ENCODE measurements at places on chromosomes 5 and 9.

- DNase-seq, result no peak
Observed at GRCh38 chr5:153569036-153569435, 78.6 kb downstream of the GRIA1 start.

GRCh38 chr9:36798350-36799065, 225.8 kb downstream of the MELK start:
- DNase-seq, result no peak

GRCh38 chr5:178174456-178174855, 12.7 kb downstream of the GMCL2 start:
- DNase-seq, result no peak

- DNase-seq, result no peak
Observed at GRCh38 chr5:113050721-113051382, 74.3 kb downstream of the DCP2 start.

DNA sequence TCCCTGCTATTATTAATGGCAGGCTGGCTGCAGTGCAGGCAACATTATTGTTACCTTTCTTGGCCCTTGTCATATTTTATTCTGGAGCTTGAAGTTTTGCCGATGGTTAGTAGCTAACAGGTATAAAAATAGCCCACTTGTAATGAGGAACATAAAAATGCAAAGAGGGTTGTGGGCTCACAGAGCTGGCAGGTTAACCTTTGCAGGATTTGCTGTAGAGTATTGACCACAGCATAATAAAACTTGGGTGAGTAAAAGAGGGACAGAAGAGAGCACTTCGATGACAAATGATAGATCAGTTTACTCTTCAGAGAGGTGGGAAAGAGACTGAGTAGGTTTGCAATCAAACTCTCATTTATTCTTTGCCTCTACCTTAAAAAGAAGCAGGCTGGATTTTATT, 49.7 kb upstream of the SGCD start:
- no peak for DNase-seq

DNA sequence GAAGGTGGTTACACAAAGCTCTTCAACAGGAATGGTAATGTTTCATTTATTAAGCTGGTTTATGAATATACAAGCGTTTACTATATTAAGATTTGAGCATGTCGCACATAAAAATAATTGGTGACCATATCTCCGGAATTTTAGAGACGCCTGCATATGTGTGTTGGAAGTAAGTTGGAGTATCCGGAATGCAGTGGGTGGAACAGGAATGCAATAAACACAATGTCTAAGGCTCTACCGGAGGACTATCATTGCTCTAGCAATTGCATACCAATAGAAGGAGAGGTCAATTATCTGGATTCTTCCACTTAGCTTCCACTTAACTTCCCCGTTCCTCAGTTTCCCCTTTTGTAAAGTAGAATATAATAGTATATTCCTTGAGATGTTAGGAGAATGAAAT, 1.1 kb upstream of the CEP78 start:
- DNase-seq, result no peak

- DNase-seq, result no peak
Observed at GRCh38 chr5:71828291-71829040, 109.4 kb downstream of the CARTPT start.

DNA sequence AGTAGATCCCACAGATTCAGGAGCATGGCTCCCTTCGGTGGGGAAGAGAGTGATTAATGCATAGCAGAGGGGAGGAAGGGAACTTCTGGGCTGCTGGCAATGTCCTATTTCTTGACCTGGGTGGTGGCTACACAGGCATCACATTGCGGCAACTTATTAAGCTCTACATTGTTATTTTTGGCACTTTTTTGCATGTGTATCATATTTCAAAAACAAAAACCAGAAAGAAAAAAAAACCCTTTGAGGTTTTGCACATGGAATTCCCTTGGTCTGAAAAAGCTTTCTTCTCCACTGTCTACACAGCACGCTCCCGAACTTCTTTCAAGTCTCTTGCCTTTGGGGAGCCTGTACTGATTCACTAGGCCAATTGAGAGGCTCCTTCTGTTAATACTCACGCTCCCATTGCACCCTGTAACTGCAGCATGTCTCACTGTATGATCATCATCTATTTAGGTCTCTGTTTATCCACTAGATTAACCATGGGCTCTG, 25.1 kb downstream of the CEMIP2 start:
- DNase-seq, result no peak

GRCh38 chr9:37996819-37997217, 72.2 kb downstream of the SHB start:
- no peak for DNase-seq

DNA sequence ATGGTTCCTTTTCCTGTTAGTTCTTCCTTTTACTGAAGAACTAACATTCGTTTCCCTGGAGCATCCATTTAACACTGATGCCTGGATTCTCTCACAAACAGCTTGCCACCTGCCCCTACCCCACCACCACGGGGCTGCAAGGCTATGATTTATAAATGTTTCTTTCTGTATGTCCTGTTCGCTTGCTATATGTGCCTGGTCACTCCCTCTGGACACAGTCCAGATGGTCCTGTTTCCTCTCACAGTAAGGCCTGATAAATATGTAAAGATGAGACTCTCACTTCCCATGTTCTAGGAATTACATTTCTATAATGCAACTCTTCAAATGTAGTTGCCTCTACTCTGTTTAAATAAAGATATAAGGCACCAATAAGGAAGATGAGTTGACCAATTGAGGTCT, 146.4 kb upstream of the SHB start:
- no peak for DNase-seq

DNA sequence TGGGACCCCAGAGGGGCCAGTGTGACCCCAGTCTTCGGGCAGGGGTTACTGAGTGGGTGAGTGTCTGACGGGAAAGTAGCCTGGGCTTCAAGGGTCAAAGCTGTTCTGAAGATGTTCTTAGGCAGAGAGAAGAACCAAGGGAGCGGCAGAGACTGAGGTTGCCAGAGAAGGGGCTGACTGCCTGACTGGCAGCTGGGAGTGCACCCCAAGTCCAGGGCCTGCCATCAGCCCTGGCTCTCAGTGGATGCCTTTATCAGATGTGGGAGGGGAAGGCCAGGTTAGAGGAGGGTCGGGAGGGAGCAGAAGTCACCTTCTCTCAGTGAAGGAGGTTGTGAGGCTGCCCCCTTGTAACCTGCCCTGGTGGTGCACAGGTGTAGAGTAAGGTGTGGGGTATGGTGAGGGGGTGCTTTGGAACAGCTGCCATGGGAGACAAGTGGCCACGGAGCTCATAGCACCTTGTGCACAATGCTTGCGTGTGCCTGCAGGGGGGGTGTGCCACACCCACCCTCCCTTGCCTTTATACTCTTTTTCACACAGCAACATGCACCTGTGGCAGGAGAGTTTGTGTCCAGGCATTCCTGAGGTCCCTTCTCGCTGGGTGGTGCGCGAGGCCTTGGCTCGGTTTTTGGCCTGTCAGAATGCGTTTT, 18.9 kb downstream of the RALGPS1 start:
- no peak for DNase-seq

- no peak for DNase-seq
Observed at GRCh38 chr5:112737070-112737462, 619 bp upstream of the APC start.

DNA sequence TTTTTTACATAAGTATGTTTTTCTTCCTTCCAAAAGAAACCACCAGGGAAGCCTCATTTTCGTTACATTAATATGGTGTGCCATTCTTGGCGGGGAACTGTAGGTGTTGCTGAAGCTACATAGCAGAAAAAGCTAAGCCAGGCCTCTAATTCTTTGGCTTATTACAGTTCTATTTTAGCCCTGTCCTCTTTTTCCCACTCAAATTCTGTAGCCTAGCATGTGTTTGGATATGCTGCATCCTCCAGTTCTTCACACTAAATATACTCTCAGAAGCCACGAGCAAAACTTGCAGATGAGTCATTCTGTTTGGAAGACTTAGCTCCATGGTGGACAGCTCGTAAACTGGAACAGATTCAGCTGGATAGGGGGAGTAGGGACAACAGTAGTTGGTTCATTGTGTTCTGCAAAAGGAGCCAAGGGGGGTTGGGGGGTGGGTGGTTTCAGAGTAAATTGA, 369.4 kb downstream of the TMEM161B start:
- no peak for DNase-seq

GRCh38 chr5:170100066-170100943, 5.4 kb upstream of the FOXI1 start:
- DNase-seq, result peak; percentile 53

DNA sequence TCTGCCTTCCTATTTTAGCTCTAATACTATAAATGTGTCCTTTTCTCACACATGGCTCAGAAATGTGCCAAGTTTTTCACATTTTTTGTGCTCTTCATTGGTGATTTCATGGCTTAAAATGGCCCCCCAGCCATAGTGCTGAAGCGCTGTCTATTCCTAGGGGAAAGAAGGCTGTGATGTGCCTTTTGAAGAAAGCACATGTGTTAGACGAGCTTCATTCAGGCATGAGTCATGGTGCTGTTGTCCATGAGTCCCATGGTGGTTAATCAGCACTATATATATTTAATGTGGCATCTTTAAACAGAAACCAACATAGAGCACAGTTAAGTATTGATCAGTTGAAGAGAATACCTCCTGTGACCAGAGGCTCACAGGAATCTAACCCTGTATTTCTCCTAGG, 55.8 kb downstream of the PDE8B start:
- DNase-seq, result no peak

- no peak for DNase-seq
Observed at GRCh38 chr9:134913713-134914500, 3.8 kb downstream of the FCN1 start.

- no peak for DNase-seq
Observed at GRCh38 chr5:89087128-89087527, 204.1 kb upstream of the MEF2C start.

DNA sequence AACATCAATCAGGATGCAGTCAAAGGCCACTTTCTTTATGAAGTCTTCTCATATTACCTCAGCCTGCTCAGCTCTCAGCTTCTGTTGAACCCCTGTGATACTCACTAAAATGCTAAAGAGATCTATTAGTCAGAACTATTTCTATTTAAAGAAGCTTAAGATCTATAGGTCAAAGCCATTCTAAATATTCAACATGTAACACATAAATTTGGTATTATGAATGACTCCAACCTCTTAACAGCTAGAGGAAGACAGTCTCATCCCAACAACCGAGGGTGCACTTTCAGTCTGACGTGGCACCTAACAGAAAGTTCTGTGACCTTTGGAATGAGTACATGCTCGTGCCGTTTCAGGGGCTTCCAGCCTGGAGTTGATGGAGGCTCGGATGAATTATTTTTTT, 301.5 kb upstream of the VLDLR start:
- DNase-seq, result no peak

DNA sequence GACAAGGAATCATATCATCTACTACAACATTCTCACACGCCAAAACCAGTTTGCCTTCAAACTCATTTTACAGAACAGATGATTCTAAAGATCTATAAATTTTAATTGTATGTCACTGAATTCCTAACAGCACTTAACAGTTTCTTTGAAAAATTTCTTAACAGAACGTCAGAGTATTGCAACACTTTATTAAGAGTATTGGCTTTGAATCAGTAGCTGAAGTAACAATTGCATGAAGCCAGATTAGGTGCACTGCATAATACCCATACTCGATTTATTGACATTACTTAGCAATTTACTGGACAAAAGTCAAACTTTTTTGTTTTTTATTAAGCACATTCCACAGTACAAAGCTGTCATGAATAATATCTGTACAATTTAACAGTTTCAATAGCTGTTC, 75.8 kb downstream of the SMIM23 start:
- no peak for DNase-seq

All from stimulated activated CD8-positive, alpha-beta memory T cell treated with anti-CD3 and anti-CD28 coated beads, Interleukin-12 subunit alpha, Interleukin-12 subunit beta, amount 100 ng/mL, for 1 hour (primary cell).